ENCODE measurements at places on chromosomes 11 and 22.
A peak's percentile ranks its signal among the peaks of the same experiment; 100 is the strongest.

- DNase-seq = peak; percentile 12
These were observed 34.7 kb upstream of the SEPTIN5 start for GRCh38 chr22:19679522-19680101.

- DNase-seq = no peak
These were observed 350.2 kb upstream of the PITPNB start for GRCh38 chr22:28269277-28269676.

- DNase-seq = peak; percentile 20
These were observed 12.8 kb upstream of the HYLS1 start for GRCh38 chr11:125874556-125875124.

- no peak for DNase-seq
These were observed 51.5 kb downstream of the RBFOX2 start for GRCh38 chr22:35977136-35977535.

DNA sequence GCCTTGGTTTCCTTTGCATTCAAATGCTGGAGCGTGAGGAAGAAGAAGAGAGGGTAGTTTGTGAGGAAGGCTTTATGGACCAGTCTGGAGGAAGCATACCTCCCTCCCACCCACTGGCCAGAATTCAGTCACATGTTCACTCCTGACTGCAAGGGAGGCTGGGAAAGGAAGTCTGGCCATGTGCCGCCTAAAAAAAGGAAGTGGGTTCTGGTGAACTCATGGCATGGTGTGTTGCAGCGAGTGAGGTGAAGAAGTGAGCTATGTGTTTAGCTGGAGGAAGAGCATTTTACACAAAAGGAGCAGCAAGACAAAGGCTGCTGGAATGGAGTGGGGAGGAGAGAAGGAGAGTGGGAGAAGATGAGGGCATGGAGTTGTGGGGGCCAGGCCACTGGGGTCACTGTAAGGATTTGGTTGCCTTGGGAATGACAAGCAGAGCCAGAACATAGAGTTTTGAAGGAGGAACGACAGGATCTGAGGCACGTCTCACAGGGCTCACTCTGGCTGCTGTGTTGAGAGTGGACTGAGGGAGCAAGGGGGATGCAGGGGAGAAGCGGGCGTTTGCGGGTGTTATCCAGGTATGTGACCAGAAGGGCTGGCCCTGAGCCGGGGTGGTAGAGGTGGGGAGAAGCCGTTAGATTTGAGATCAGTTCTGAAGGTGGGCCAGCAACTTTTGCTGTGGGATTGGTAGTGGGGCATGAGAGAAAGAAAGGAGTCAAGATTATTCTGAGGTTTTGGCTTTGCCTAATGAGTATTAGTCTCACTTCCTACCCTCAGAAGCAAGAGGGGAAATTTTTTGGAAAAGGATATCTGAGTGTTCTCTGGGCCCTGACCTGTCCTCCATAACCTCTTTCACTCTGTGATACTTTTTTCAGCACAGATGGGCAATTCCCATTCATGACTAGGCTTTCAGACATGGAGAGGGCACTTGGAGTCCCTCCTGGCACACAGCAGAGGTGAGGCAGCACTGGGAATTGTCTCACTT, 26.4 kb downstream of the BMAL1 start:
- peak; percentile 23 for DNase-seq

DNA sequence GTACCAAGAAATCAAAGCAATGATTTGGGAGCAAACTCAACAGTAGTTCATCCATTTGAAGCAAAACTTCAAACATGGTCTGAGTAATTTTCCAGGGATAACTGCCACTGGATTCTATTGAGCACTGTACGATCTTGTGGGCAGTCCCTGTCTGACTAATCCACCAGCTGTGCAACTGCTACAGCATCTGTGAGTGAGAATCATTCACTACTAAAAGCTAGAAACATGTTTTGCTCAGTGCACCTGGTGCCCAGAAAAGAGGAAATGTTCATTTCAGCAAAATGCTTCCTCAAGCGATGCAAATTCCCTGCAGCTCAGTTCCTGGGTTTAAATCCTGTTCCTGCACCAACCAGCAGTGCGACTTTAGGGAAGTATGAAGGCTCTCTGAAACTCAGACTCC, 1077.9 kb downstream of the DLG2 start:
- DNase-seq = no peak

GRCh38 chr11:120662071-120662676, 150.6 kb downstream of the GRIK4 start:
- DNase-seq = no peak

GRCh38 chr11:125625630-125626287, 796 bp downstream of the CHEK1 start:
- peak; percentile 87 for DNase-seq
